ENCODE measurements at places on chromosomes 2 and 18.

DNA sequence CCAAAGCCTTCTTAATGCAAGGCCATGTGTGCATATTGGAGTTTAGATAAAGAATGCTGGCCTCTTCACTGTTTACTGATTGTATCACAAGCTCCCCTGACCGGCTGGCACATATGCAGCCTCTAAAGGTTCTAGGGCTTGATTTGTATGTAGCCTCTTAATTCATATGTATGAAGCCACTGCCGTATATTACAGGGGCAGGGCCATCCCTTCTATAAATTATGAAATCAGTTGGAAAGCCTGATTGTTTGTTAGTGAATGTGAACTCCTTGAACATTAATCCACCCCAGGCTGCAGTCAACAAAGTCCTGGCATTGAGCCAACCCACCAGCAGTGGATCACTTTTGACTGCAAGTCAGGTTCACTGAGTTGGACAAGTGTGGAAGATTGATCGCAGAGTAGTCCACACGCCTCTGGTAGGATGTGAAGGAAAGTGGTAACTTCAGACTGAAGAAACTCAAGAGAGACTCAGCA is 61.6 kb upstream of the PARD3B start:
- H3K36me3 ChIP-seq = no peaks in the 10 kb centered on the region
- H3K27me3 ChIP-seq = no peaks in the 10 kb centered on the region
- no peak for DNase-seq
- H3K27ac ChIP-seq = no peak overlapping the region
- no peak overlapping the region for H3K4me3 ChIP-seq

GRCh38 chr2:29447513-29447912 is 332.3 kb downstream of the CLIP4 start:
- peaks cover 40% of the 10 kb centered on the region for H3K4me1 ChIP-seq
- no peaks in the 10 kb centered on the region for H3K27me3 ChIP-seq
- H3K36me3 ChIP-seq = 0 out of 2 replicates have a peak, but pooled peaks cover 3% of the 10 kb centered on the region
- H3K27ac ChIP-seq = no peak overlapping the region

DNA sequence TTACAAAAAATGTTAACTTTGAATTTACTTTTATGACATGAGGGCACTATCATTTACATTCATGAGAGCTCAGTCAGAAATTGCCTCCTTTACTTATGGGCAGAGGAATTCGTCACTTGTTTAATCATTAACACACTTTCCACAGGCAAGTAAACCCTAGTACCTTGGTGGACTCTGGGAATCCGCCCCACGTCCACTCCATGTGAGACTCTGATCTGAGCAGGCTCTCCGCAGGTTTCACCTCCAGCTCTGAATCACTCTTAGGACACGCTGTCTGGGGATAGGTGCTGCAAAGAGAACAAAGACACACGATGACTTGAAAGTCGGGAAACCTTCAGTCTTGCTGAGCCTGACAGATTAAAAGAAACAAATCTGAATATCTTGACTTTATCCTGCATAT is 73.6 kb downstream of the LPIN2 start:
- no peaks in the 10 kb centered on the region for H3K27me3 ChIP-seq
- H3K36me3 ChIP-seq = no peaks in the 10 kb centered on the region
- no peak for DNase-seq
- H3K4me3 ChIP-seq = no peak overlapping the region

- peaks cover 23% of the 10 kb centered on the region for H3K4me1 ChIP-seq
- DNase-seq = no peak
- H3K4me3 ChIP-seq = peak overlapping the region; percentile 43
- peak overlapping the region; percentile 59 for H3K27ac ChIP-seq
- H3K36me3 ChIP-seq = no peaks in the 10 kb centered on the region
Observed at GRCh38 chr18:48973731-48974130, 23.0 kb upstream of the SMAD7 start.

DNA sequence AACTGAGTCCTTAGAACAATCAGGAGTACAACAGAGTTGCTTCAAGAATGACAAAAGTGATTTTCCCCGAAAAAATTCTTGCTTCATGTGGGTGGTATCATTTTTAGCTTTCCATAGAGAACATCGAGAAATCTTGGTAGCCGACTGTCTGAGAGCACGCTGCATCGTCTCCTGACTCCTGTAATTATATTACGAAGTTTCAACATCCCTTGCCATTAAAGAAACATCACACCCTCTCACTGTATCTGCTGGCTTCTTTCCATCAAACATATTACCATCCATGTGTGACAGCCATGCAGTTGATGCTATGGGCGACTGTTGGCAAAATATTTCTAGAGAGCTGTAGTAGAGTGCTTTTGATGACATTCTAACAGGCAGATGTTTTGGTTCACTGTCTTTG is 311.2 kb downstream of the CMPK2 start:
- no peak for DNase-seq
- H3K4me3 ChIP-seq = no peak overlapping the region
- no peak overlapping the region for H3K27ac ChIP-seq
- H3K27me3 ChIP-seq = no peaks in the 10 kb centered on the region
- H3K36me3 ChIP-seq = peaks cover 9% of the 10 kb centered on the region

DNA sequence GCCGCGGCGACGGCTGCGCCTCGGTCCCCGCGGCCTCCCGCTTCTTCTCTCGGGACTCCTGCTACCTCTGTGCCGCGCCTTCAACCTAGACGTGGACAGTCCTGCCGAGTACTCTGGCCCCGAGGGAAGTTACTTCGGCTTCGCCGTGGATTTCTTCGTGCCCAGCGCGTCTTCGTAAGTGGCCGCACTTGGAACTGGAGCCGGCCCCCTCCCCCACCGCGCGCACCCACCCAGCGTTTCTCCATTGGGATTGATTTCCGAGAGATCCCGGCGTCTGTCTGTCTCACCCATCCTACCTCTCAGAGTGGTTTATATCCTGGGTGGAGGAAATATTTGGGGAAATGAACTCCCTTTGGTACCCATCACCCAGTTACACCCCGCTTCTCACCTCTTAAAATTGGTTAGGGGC is 498 bp downstream of the ITGAV start:
- H3K4me1 ChIP-seq = peaks cover 47% of the 10 kb centered on the region
- H3K36me3 ChIP-seq = no peaks in the 10 kb centered on the region
- DNase-seq = no peak
- H3K27ac ChIP-seq = peak overlapping the region; percentile 74
- no peaks in the 10 kb centered on the region for H3K27me3 ChIP-seq

- H3K4me1 ChIP-seq = peaks cover 23% of the 10 kb centered on the region
- DNase-seq = peak; percentile 98
- H3K36me3 ChIP-seq = no peaks in the 10 kb centered on the region
- peak overlapping the region; percentile 12 for H3K4me3 ChIP-seq
- H3K27me3 ChIP-seq = peaks cover 11% of the 10 kb centered on the region
Observed at GRCh38 chr2:19711470-19712372, 190.1 kb downstream of the TTC32 start.

DNA sequence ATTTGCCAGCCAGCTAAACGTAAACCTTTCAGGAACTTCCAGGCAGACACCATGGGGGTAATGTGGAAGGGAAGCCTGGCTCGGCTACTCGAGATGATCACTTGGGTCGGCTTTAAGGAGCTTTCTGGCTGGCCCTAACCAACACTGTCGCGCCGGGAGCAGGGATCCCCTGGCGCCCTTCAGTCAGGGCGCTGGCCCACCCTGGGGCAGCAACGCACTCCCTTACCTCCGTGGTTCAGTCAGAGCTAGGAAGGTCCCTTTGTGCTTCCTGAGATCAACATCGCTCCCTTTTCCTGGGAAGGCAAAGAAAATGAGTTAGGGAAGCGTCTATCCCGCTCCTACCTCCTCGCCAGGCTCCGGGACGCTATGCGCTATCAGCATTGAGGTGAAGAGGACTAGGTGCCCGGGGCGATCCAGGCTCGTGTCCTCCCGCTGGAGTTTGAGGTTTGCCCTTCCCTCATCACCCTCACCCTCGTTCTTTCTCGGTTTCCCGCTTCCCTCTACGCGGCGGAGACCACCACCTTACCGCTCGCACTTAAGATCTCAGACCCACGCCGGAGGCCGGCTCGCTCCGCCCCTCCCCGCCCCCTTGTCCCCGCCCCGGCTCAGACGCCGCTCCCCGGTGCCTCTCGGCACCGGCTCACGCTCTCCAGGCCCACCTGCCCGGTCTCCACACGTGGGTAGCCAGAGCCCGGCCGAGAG is 449 bp upstream of the ATRAID start:
- peak overlapping the region; percentile 99 for H3K27ac ChIP-seq
- H3K27me3 ChIP-seq = peaks cover 4% of the 10 kb centered on the region
- peaks cover 44% of the 10 kb centered on the region for H3K4me1 ChIP-seq
- DNase-seq = no peak

- H3K27me3 ChIP-seq = no peaks in the 10 kb centered on the region
- H3K4me1 ChIP-seq = no peaks in the 10 kb centered on the region
- peaks cover 22% of the 10 kb centered on the region for H3K36me3 ChIP-seq
- H3K27ac ChIP-seq = no peak overlapping the region
Observed at GRCh38 chr2:15287447-15288184, 273.5 kb downstream of the NBAS start.

All from HFFc6 (cell line).